Fibroblast of skin of abdomen (primary cell): ENCODE measurements at places on chromosomes 2 and 18.

DNA sequence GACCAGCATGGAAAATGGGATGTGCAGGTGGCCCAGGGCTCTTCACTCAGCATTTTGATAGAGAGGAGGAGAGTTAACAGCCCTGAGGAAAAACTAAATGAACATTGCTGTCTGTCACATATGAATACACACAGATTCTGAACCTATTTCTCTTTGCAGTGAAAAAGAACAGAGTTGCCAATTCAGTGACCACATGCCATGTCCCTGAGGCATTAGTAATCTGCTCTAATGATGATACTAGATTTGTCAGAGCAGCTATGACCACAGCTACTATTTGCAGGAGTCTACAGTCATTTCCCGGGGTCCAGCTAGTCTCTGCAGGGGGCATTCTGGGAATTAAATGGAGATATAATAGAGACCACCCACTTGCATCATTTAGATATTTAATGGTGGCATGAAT, 267.6 kb downstream of the TMX3 start:
- DNase-seq: peak; percentile 48

- peak; percentile 70 for DNase-seq
These were observed 8.5 kb downstream of the IRS1 start for GRCh38 chr2:226791056-226791486.

DNA sequence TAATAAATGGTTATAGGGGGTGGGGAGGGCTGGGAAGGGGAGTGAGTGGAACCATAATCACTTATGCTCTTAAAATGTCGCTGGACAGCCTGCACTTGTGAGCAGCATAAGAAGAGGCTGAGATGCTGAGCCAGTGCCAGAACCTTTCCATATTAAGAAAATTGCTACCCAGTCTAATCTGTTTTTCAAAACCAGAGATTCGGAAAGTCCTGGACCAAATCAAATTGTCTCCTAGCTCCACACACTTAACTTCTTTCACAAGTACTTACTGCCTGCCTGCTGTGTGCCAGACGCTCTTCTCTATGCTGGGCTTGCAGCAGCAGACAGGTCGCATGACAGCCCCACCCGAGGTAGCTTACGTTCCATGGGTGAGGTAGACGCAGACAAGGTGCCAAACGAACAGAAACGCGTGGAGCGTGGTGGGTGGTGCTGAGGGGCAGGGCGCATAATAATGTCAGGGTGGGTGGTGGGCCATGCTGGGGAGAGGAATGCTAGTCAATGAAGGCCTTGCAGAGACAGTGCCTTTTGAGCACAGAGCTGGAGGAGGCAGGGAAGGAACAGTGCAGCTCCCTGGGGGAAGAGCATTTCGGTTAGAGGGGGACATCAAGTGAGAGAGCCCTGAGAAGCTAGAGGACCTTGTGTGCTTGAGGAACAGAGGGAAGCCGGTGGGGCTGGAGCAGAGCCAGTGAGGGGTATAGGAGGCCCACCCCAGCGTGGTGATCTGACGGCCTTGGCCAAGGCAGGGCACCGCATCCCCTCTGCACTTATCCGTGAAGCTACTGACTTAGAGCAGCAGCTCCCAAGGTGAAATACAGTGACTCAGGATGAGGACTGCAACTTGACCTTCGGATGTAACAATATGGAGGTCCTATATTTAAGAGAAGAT, 123.5 kb upstream of the DAPL1 start:
- no peak for DNase-seq

- DNase-seq: no peak
These were observed 355.9 kb upstream of the KLHL29 start for GRCh38 chr2:23029111-23029510.

GRCh38 chr2:88003074-88003755, 13.1 kb downstream of the RNU2-63P start:
- DNase-seq: peak; percentile 17

- DNase-seq: no peak
These were observed 140.2 kb downstream of the TGIF1 start for GRCh38 chr18:3590096-3590630.

DNA sequence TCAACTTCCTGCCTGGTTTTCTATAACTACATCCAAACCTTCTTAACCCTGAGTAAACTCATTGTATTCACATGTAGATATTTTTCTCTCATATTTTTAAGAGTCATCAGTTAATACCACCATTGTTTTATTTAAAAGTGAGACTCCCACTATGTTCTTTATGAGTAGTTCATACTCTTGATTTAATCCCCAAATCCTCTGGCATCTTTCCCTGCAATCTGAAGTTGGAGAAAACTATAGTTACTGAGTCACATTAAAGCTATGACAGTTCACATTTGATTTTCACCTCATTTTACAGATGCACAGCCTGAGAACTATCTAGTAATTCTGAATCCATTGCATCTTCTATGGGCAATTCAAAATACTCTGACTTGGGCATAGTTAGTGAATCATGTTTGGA, 1358.7 kb upstream of the NRXN1 start:
- peak; percentile 37 for DNase-seq
